Naive thymus-derived CD4-positive, alpha-beta T cell (primary cell): ENCODE measurements at places on chromosomes 13 and 19.

DNA sequence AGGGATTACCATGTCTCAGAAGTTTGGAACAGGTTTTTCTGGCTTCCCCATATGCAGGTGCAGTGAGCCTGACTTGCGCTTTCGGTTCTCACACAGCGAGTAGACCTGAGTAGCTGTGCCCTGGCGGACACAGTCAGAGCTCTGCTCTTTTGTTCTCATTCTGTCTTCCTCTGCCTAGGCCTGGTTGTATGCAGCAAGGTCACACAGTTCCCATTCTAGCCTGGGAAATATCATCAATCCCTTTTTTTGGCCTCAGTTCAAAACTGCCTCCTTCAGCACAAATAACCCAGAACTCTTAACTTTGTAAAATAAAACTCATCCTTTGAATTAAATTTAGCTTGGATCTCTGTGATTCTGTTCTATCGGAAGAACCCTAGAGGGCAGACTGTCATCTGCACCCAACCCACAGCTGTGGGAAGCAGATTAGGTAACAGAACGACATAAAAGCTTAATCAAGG is 10.2 kb downstream of the OXGR1 start:
- H3K4me3 ChIP-seq: no peak overlapping the region
- no peak for DNase-seq
- no peaks in the 10 kb centered on the region for H3K4me1 ChIP-seq
- H3K36me3 ChIP-seq: no peaks in the 10 kb centered on the region
- H3K27ac ChIP-seq: no peak overlapping the region
- no peaks in the 10 kb centered on the region for H3K27me3 ChIP-seq

DNA sequence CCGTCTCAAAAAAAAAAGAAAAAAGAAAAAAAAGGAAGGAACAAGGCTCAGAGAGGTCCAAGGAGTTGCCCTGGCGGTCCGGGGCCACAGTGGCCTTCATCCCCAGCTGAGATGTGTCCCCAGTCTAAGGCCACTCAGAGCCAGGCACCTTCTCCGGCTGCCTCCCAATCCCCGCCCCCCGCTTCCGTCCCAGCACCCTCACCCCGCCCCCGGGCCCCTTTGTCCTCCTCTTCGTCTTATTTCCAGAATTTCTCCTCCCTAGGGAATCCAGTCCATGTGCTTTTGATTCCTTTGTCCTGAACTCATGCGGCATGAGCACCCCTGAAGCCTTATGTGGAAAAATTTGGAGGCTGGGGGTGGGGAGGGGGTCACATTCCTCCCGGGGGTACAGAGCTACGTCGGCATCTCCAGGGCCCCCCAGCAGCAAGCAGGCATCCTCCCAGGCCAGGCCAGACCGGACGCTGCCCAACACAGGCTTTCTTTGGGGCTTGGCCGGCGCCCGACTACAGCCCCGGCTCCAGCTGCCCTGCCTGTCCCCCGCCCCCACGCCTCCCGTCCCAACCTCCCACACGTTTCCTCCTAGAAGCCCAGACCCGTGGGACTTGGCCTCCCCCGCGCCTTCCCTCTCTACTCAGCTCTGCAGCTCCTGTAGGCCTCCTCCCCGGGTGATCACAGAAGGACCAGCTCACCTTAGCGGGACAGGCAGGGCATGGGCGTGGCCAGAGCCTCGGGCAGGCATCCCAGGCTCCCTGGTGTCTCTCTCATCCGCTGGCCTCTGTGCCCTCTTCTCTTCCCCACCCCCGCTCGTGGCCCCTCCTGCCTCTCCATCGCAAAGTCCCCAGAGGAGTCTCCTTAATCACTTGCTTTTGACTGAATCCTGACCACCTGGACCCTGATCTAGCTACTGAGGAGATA is 17.8 kb upstream of the ADGRE5 start:
- peaks cover 51% of the 10 kb centered on the region for H3K4me1 ChIP-seq
- no peaks in the 10 kb centered on the region for H3K36me3 ChIP-seq
- peak overlapping the region; percentile 86 for H3K27ac ChIP-seq
- no peaks in the 10 kb centered on the region for H3K27me3 ChIP-seq
- H3K4me3 ChIP-seq: peak overlapping the region; percentile 78

GRCh38 chr19:3045885-3046697 is 16.2 kb downstream of the TLE5 start:
- no peak overlapping the region for H3K4me3 ChIP-seq
- no peak for DNase-seq
- no peaks in the 10 kb centered on the region for H3K36me3 ChIP-seq
- H3K27me3 ChIP-seq: no peaks in the 10 kb centered on the region

- no peak for DNase-seq
- no peak overlapping the region for H3K4me3 ChIP-seq
- no peaks in the 10 kb centered on the region for H3K27me3 ChIP-seq
These were observed 83.0 kb upstream of the FNDC3A start for GRCh38 chr13:48892688-48893075.

- peaks cover 13% of the 10 kb centered on the region for H3K36me3 ChIP-seq
- H3K4me3 ChIP-seq: no peak overlapping the region
- no peak overlapping the region for H3K27ac ChIP-seq
- no peak for DNase-seq
These were observed 14.5 kb upstream of the ICAM3 start for GRCh38 chr19:10353793-10354391.
